ENCODE measurements at places on chromosomes 6 and 20.

GRCh38 chr20:8151372-8151771 lies 19.3 kb downstream of the PLCB1 start:
- DNase-seq = no peak

DNA sequence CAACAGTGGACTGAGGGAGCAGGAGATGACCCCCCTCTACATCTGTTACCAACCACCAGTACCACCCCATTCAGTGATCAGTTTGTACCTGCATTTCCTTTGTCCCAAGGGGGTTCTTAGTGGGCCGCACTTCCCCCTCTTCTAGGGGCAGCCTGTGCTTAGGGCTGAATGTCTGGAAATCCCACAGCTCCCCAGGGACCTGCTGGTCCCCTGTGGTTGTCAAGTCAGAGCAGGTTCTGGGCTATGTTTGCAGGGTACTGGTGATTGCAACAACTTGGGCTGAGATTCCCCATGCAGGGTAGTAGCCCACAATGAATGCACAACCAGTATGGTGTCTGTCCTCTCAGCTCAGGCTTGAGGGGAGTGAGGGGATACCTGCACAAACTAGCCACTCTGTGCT lies 39.7 kb upstream of the COL10A1 start:
- DNase-seq = no peak

DNA sequence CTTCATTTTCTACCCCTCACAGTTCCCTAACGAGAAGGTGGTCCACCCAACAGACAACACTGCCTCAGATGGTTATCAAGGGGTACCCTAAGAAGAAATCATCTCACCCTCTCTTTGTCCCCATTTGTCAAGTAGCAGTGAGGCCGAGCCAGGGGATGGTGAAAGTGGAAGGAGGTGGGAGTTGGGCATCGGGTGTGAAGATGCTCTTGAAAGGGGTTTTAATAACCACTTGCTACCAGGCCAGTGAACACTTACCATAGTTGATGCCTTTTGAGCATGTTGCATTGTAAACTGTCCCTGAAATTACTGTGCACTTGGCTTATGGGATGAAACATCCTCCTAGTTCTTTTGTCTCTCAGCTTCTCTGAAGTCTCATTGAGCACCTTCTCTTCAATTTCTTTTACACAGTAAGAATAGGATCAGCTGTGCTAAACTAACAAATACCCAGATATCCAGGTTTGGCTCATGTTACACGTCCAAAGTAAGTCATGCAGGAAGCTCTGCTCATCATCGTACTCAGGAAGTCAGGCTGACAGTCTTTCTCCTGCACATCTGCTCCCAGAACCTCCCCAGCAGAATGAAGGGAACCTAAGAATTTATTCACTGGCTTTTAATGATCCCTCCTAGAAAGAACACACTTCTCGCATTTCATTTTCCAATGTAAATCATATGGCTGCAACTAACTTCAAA lies 13.3 kb downstream of the HLA-DPB1 start:
- DNase-seq = no peak

GRCh38 chr6:41967312-41968287 lies 26.0 kb upstream of the CCND3 start:
- no peak for DNase-seq

Measured in T-helper 1 cell (primary cell).